EH (cell line): ENCODE measurements at places on chromosomes 3 and 15.
A peak's percentile ranks its signal among the peaks of the same experiment; 100 is the strongest.

- DNase-seq: no peak
Observed at GRCh38 chr3:196122021-196122687, 40.3 kb upstream of the TFRC start.

DNA sequence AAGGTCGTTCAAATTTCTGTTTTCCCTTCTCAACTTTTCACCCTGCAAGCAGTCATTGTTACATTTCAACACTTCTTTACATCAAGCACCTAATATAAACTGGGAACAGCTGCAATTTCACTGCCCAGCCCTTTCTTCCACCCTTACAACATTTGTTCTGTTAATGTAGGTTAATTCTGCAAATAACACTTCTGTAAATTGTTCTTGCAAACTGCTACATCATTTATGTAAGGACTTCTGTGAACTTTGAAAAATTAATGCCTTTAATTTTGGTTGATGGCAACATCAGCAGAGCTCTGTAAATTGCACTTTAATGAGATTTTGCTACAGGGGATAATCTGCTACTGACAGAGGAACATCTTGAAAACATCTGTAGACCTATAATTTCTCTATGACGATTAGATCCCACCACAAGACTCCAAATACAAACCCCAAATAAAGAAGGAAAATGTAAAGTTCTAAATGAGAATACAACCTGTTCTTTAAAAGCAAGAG lies 93.5 kb downstream of the ZIC4 start:
- no peak for DNase-seq

DNA sequence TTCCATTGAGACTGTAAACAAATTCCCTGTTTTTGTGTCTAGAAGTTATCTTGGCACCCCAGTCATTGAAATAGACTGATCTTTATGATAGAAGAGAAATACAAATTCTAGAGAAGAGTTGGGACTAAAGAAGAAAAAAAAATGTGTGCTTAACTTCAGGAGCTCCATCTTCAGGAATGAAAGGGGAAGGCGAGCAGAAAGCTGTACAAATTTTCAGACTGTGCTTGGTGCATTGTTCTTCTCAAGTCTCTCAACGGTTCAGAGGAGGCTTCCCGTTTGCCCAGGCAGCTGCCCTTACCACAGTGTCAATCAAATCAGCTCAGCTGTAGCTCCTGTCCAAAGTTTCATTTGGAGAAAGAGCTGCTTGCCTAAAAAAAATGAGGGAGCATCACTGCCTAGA lies 41.7 kb downstream of the OXSM start:
- DNase-seq: peak; percentile 46

DNA sequence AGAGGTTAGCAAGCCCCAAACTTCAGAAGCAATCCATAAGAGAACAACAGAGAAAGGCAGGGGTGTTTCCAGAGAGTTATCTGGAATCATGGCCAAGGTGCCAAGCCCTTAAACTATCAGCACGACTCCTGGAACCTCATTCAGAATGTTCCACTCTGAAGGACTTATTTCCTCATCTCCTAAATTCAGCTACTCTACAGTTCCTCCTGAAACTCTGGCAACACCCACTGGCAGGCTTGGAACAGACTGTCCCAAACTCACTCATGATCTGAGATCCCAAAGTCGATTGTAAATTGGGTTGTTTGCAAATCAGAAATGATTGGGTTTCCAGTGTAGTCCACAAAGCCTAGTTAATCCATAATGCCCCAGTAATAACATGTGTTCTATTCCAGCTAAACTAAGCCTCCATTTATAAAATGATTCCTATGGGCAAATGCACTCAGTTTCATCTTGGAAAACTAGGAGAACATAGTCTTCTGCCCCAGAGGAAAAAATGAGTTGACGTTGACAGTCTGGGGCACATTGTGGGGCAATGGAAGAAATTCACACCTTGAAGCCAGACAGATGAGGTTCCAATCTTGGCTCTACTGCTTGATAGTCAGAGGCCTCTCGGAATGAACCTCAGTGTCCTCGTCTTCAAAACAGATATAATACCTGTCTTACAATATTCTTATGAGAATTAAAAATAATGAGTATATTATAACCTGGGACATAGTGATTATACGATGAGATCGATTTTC lies 65.9 kb downstream of the SLCO2A1 start:
- no peak for DNase-seq

DNA sequence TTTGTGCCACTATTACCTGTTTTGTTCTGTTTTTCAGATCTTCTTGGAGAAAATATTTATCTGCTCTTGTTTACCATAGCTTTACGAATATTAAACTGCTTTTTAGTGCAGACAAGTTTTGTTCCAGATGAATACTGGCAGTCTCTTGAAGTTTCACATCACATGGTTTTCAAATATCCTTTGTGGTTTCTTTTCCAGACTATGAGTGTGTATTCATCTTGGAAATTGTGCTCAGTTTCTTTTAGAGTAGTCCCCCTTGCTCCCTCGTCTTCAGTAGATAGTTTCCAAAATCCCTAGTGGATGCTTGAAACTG lies 1.2 kb downstream of the PIGB start:
- DNase-seq: no peak

DNA sequence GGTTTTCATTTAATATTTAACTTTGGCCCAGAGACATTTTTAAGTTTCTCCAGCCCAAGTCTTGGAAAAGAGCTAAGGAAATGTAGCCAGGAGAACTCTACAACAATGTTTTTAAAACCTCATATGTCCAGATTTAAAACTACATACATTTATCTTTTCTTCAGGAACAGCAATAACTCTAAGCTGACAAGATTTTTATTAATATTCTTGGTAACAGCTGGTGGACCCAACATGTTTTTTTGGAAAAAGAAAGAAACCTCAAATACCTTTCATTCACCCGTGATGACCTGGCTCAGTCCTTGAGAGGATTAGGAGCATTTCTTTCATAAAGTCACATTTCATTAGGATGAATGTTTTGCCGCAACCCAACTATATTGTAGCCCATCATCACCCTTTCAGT lies 50.4 kb upstream of the CMSS1 start:
- no peak for DNase-seq

- DNase-seq: no peak
Observed at GRCh38 chr15:79091204-79091867, 756 bp upstream of the RASGRF1 start.

GRCh38 chr3:155989536-155989935 lies 119.1 kb downstream of the GMPS start:
- DNase-seq: no peak

- peak; percentile 27 for DNase-seq
Observed at GRCh38 chr15:42736178-42736792, 643 bp downstream of the CDAN1 start.

DNA sequence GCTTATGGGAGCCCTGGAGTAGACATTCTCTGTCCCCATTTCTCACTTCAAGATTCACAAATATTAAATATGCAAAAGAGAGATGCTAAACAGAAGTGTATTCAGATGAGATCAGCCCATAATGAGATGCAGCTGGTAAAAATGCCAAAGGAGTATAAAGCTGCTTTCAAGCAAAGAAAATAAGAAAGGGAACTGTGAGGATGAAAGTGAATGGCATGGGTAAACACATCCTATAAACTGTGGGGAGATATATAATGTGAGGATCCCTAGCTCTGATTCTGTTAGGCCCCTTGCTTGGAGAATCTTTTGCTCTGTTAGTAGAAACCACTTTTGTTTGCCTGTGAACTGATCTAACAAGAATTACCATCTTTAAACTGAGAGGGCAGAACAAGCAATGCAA lies 396.6 kb downstream of the SOX2 start:
- DNase-seq: no peak

GRCh38 chr15:81751256-81751655 lies 294.6 kb downstream of the MEX3B start:
- no peak for DNase-seq

DNA sequence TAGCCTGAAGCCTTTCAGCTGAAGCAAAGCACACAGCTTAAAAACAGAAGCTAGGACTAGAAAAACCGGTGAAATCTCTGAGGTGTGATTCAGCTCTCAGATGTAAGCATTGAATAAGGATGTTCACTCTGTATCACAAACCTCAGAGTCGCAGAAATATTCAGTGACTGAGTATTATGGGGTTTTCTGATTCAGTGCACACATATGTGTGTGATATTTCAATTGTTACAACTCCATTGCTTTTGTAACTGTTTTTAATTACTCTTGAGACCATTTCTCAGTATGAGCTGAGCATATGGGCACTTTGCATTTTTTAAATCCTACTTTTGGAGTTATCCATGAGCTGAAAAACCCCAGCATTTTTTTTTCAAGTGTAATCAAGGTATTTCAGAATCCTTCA lies 868.8 kb downstream of the NTRK3 start:
- DNase-seq: peak; percentile 5
